ENCODE measurements at places on chromosomes 16 and 17. TPM values are rescaled to one million over a fixed set of nuclear protein-coding genes. Genes with fewer than 3 reads are reported as not detected.

GRCh38 chr16:85435286-85435685 lies 177.8 kb upstream of the GSE1 start:
- no peaks in the 10 kb centered on the region for H3K36me3 ChIP-seq
- H3K4me3 ChIP-seq, result no peak overlapping the region
- no peak overlapping the region for H3K27ac ChIP-seq
- no peak for DNase-seq

DNA sequence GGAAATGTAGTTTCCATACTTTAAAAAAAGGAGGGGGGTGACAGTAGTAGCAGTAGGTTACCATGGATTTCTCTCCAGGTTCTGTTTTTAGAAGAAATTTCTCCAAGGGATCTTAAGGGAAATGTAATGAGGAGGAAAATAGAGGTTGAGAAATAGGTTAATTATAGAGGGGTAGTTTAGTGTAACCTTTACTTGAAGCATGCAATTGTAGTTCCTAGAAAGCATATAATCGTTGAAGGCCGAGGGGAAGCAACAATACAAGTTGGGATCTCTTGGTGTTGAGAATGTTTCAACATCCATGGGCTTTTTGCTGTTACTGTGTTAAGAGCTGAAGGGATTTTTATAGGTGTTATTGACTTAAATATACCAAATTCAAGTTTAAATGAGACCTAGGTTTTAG lies 25.1 kb downstream of the TNRC6A start:
- no peak for DNase-seq
- no peak overlapping the region for H3K27ac ChIP-seq
- peaks cover 6% of the 10 kb centered on the region for H3K36me3 ChIP-seq
- no peaks in the 10 kb centered on the region for H3K27me3 ChIP-seq
- H3K4me3 ChIP-seq, result no peak overlapping the region
- H3K4me1 ChIP-seq, result no peaks in the 10 kb centered on the region

DNA sequence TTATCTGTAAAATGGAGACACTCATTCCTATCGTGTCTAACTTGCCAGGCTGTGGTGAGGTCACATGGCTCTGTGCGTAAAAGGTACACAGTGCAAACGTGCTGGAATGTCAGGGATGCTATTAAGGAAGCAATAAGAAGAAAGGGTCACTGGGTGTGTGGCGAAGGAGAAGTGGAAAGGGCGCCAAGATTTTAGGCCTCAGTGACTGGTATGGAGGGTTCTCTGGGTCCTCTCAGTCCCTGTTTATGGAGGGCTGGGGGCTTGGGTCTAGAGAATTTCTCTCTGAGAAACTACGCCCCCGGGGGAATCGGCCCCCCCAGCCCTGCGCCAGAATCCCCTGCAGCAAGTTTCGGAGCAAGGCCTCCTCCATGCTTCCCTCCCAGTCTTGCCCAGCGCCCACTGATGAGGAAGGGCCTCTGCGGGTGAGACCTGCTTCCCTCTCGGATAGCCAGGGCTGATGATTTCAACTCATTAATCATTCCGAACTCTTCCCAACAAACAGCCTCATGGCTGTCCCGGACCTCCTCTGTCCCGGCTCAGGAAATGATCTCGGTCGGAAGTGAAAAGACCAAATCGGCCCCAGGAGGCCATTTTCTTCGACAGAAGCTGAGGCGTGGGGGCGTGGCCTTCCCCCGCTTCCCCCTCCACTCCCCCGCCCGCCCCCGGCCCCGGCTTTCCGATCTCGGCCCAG lies 1.2 kb upstream of the HEXIM1 start:
- no peaks in the 10 kb centered on the region for H3K27me3 ChIP-seq
- H3K4me3 ChIP-seq, result peak overlapping the region; percentile 78
- peaks cover 32% of the 10 kb centered on the region for H3K4me1 ChIP-seq
- peak; percentile 87 for DNase-seq

GRCh38 chr16:57788252-57788841 lies 13.9 kb downstream of the KIFC3 start:
- DNase-seq, result no peak
- H3K4me3 ChIP-seq, result no peak overlapping the region
- peaks cover 15% of the 10 kb centered on the region for H3K4me1 ChIP-seq
- H3K27ac ChIP-seq, result no peak overlapping the region
- peaks cover 47% of the 10 kb centered on the region for H3K36me3 ChIP-seq
- H3K27me3 ChIP-seq, result no peaks in the 10 kb centered on the region

GRCh38 chr16:49016461-49016860 lies 265.2 kb downstream of the CBLN1 start:
- no peaks in the 10 kb centered on the region for H3K27me3 ChIP-seq
- no peak overlapping the region for H3K4me3 ChIP-seq
- no peak overlapping the region for H3K27ac ChIP-seq
- H3K4me1 ChIP-seq, result no peaks in the 10 kb centered on the region

GRCh38 chr17:77493238-77493820 lies 352.6 kb downstream of the SEC14L1 start:
- peaks cover 70% of the 10 kb centered on the region for H3K36me3 ChIP-seq
- H3K4me1 ChIP-seq, result peaks cover 5% of the 10 kb centered on the region

- peaks cover 4% of the 10 kb centered on the region for H3K4me1 ChIP-seq
- H3K36me3 ChIP-seq, result no peaks in the 10 kb centered on the region
- H3K27me3 ChIP-seq, result peaks cover 36% of the 10 kb centered on the region
- no peak overlapping the region for H3K27ac ChIP-seq
Measured at GRCh38 chr17:79779661-79780365, 1.9 kb downstream of the CBX2 start.

DNA sequence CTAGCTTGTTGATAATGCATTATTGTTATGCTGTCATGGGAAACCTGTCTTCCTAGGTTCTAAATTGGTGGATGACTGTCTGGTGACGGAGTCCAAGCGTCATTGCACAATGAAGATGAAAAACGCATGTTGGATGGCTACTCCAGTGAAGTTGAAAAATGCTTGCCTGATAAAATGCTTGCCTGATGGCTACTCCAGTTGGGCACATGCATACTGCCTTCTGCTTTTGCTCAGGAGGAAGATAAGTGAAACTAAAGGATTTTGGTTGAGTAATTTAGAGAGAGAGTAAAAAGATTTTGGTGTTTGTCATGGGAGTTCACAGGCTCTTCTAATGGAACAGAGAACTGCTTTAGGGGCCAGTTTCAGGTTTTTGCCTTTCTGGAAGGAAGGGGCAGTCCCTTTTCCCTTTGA lies 118.6 kb downstream of the PRKCA start:
- peak overlapping the region; percentile 82 for H3K27ac ChIP-seq
- H3K27me3 ChIP-seq, result no peaks in the 10 kb centered on the region
- peaks cover 29% of the 10 kb centered on the region for H3K4me1 ChIP-seq
- no peak overlapping the region for H3K4me3 ChIP-seq

GRCh38 chr16:11615748-11616447 lies 29.2 kb upstream of the LITAF start:
- H3K36me3 ChIP-seq, result no peaks in the 10 kb centered on the region
- H3K27me3 ChIP-seq, result no peaks in the 10 kb centered on the region
- H3K4me1 ChIP-seq, result no peaks in the 10 kb centered on the region
- no peak for DNase-seq
- H3K4me3 ChIP-seq, result no peak overlapping the region

DNA sequence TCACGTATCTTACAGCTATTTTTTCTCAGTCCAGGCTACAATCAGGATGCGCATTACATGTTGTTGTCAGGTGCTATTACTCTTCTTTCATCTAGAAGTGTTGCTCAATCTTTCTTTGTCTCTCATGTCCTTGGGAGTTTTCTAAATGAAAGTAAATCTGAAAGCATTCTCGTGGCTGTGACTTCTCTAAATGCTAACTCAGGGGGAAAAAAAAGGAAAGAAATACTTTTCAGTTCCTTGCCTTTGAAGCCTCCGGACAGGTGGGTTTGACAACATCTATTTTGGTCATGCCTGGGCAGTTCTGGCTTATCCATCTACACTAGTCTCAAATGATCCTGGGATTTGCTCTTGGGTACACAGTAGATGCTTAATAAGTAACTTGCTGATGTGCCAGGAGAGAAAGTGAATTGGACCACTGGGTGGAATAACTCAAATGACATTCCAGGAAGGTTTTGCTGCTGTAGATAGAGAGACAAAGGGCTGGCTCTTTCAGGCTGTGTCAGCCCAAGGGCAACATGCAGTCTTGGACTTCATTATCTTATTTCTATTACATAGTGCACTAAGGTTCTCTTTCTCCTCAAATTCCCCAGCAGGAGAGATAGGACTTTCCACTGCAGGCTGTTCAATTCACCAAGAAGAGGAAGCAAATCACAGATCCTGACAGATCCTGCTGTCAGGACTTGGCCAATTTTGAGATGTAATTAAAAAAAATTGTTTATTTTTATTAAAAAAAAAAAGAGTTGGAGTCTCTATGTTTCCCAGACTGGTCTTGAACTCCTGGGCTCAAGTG lies 63.6 kb upstream of the NFAT5 start:
- H3K4me3 ChIP-seq, result no peak overlapping the region
- no peak for DNase-seq
- H3K36me3 ChIP-seq, result no peaks in the 10 kb centered on the region
- H3K27me3 ChIP-seq, result no peaks in the 10 kb centered on the region
- no peak overlapping the region for H3K27ac ChIP-seq
- no peaks in the 10 kb centered on the region for H3K4me1 ChIP-seq

DNA sequence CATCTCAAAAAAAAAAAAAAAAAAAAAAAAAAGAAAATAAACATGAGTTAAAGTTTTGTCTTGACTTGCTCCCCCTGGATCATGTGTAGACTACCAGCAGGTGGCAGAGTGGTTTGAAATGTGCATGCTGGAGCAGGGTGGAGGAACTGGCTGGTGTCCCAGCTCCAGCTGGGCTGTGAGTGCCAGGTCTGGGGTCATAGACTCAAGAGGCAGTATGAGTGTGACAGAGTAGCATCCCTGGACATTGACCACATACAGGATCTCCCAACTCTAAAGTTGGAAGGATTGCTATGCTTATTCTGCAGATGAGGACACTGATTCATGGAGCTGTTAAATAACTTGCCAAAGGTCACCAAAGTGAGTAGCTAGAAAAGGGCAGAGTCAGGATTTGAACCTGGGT lies 198.0 kb upstream of the MPHOSPH6 start:
- no peaks in the 10 kb centered on the region for H3K4me1 ChIP-seq
- no peak overlapping the region for H3K27ac ChIP-seq
- DNase-seq, result no peak
- no peaks in the 10 kb centered on the region for H3K36me3 ChIP-seq
- no peak overlapping the region for H3K4me3 ChIP-seq
- no peaks in the 10 kb centered on the region for H3K27me3 ChIP-seq

GRCh38 chr17:8914554-8914953 lies 47.1 kb upstream of the PIK3R6 start:
- no peak overlapping the region for H3K4me3 ChIP-seq
- no peak overlapping the region for H3K27ac ChIP-seq
- DNase-seq, result peak; percentile 72
- peaks cover 13% of the 10 kb centered on the region for H3K27me3 ChIP-seq
- H3K4me1 ChIP-seq, result peaks cover 20% of the 10 kb centered on the region

DNA sequence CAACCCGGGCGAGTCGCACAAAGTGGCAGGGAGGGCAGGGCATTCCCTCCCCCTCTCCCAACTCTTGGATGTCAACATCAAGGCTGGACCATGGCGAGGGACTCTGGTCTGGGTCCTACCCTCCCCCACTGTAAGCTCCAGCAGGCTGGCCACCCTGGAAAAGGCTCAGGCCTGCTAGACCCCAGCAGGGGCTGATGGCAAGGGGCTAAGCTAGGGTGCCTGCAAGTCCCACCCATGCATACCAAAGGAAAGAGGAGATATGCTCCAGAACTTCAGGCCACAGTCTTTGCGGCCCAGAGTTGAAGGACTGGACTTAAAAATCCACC lies 19.9 kb downstream of the ST3GAL2 start:
- H3K4me1 ChIP-seq, result peaks cover 5% of the 10 kb centered on the region
- peaks cover 4% of the 10 kb centered on the region for H3K36me3 ChIP-seq
- no peaks in the 10 kb centered on the region for H3K27me3 ChIP-seq
- no peak overlapping the region for H3K27ac ChIP-seq

GRCh38 chr17:56656701-56657327 lies 63.3 kb downstream of the NOG start:
- no peak for DNase-seq
- H3K27me3 ChIP-seq, result no peaks in the 10 kb centered on the region
- H3K36me3 ChIP-seq, result no peaks in the 10 kb centered on the region
- no peak overlapping the region for H3K4me3 ChIP-seq
- no peaks in the 10 kb centered on the region for H3K4me1 ChIP-seq
- H3K27ac ChIP-seq, result no peak overlapping the region

DNA sequence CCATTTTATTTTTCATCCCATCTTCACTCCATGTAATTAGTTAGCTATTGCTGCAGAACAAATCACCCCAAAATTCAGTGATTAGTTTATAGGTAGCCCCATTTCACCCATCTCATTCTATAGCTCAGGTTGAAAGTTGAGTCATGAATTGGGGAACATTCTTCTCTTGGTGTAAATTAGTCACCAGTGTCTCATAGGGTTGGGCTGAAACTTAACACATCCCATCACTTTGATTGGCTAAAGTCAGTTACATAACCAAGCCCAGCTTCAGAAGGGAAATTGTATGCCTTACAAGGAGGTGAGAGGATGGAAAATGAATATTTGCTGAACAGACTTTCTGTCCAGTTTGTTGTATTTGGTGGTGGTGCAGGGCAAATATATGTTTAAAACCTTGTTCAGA lies 477.5 kb downstream of the WWOX start:
- H3K27ac ChIP-seq, result no peak overlapping the region
- DNase-seq, result no peak
- no peaks in the 10 kb centered on the region for H3K4me1 ChIP-seq
- no peak overlapping the region for H3K4me3 ChIP-seq

DNA sequence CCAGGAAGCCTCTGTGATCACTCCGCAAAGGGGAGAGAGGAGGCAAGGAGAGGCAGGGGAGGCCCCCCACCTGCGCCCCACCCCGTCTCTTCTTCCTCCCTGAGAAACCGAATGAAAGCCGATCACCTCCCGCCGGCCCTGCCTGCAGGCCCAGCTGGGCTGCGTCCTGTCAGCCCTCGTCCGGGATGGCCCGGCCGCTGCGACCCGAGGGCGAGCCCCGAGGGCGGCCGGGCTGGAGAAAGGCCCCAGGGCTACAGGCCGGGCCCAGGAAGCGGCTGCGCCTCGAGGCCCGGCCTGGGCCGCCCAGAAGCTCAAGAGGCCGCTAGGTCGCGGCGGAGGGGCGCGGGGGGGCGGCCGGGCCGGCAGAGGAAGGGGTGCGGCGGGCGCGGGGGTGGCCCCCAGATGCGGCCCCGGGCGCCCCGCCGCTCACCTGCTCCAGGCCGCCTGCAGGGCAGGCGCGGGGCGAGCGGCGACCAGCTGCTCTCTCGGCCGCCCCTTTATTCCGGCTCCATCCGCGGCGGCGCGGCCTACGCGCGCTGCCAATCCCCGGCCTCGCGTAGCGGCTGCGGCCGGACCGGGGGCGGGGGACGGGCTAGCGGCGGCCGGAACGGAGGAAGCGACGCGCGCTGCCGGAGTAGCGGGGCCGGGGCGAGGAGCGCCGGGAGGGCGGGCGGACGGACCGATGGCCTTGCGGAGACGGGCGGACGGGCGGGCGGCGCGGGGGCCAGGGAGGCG lies at the start of gene ZNF319:
TSS of gene ZNF319 (minus strand) at position 702 of the 735 bp plus-strand sequence. CDS start 2,407 bp downstream, outside the sequence.
- peak within 1 kb of the TSS; percentile 45 for H3K27ac ChIP-seq
- no peaks in the 10 kb centered on the region for H3K27me3 ChIP-seq
- peak within 1 kb of the TSS; percentile 97 for H3K4me3 ChIP-seq
- peaks cover 25% of the 10 kb centered on the region for H3K4me1 ChIP-seq

GRCh38 chr17:47208744-47209488 lies at the start of gene MYL4:
TSS of gene MYL4 (plus strand) at chr17:47209348. CDS start at chr17:47209423, 75 bp downstream.
- DNase-seq, result no peak
- peaks cover 21% of the 10 kb centered on the region for H3K4me1 ChIP-seq
- no peak within 1 kb of the TSS for H3K4me3 ChIP-seq
- H3K36me3 ChIP-seq, result no peaks in the 10 kb centered on the region
- no peak within 1 kb of the TSS for H3K27ac ChIP-seq

- H3K4me3 ChIP-seq, result no peak overlapping the region
- no peak overlapping the region for H3K27ac ChIP-seq
- H3K27me3 ChIP-seq, result peaks cover 2% of the 10 kb centered on the region
- no peaks in the 10 kb centered on the region for H3K4me1 ChIP-seq
- no peaks in the 10 kb centered on the region for H3K36me3 ChIP-seq
- no peak for DNase-seq
Measured at GRCh38 chr17:81130385-81131361, 34.6 kb upstream of the PVALEF start.

ICAM2 gene
- total RNA-seq, result 6.5 TPM

ABCC12 gene
- not detected for total RNA-seq

MT1H gene
- total RNA-seq, result not detected

IRX5 gene
- 16.5 TPM for total RNA-seq

Measured in osteoblast (primary cell).